ENCODE measurements at places on chromosomes 6 and 20. TPM values are rescaled to one million over a fixed set of nuclear protein-coding genes. Genes with fewer than 3 reads are reported as not detected.

Gene SYTL3
- 143 TPM for total RNA-seq

Gene LY6G5C
- 4.1 TPM for total RNA-seq

Gene RBPJL
- total RNA-seq: not detected

Gene BTBD3
- 10.2 TPM for total RNA-seq

Gene FOXS1
- total RNA-seq: not detected

Gene SLC22A1
- not detected for total RNA-seq

Gene FAM209B
- 0.88 TPM for total RNA-seq

Gene PRPH2
- not detected for total RNA-seq

- DNase-seq: no peak
These were observed 7.4 kb upstream of the BPIFA3 start for GRCh38 chr20:33209789-33210188.

DNA sequence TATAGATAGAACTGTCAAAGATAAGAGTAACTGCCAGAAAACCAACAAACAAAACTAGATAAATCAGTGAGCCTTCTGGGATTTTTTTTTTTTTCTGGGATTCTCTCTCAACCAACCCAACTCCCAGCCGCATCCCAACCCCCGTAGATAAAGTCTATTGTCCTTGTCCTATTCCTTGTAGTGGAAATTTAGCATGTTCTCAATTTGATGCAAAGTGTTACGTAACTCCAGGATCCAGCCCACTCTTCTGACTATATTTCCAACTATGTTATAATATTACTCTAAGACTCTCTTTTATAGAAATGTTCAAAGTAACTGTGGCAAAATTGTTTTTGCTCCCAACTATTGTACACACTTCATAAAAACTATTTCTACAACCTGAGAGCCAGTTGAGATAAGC lies 15.4 kb upstream of the CDYL start:
- DNase-seq: no peak

GRCh38 chr6:167091026-167091804 lies 31.7 kb upstream of the CCR6 start:
- DNase-seq: no peak

GRCh38 chr6:2658788-2659187 lies 91.9 kb downstream of the MYLK4 start:
- DNase-seq: no peak

- DNase-seq: peak; percentile 47
These were observed 5.6 kb upstream of the PHACTR3 start for GRCh38 chr20:59598625-59599310.

DNA sequence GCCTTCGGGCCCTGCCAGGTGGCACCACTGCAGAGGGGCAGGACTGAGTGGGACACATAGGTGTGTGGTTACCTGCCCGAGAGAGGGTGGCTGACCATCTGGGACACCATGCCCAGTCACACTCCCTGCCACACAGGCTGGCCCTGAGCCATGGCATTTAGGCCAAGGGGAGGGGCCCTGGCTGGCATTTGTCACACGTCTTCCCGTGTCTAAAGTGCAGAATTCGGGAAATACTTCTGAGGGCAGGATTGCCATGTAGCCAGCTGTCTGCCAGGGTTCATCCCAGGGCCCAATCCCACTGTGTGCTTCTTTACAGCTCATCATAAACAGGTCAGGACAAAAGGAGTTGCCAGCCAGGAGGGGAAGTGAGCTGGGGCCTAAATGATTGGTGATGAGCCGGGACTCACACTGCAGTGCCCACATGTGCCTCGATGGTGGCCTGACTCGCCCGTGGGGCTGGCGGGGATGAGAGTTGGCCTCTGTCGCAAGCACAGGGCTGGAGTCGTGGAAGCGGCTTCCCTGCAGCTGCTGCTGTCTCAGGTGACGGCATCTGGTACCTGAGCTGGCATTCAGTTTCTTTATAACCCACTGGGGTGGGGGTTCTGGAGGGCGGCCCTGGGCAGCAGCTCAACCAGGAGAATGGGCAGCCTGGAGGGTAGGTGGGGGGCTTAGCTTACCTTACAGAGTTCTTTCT lies 5.9 kb upstream of the UNC93A start:
- DNase-seq: no peak

DNA sequence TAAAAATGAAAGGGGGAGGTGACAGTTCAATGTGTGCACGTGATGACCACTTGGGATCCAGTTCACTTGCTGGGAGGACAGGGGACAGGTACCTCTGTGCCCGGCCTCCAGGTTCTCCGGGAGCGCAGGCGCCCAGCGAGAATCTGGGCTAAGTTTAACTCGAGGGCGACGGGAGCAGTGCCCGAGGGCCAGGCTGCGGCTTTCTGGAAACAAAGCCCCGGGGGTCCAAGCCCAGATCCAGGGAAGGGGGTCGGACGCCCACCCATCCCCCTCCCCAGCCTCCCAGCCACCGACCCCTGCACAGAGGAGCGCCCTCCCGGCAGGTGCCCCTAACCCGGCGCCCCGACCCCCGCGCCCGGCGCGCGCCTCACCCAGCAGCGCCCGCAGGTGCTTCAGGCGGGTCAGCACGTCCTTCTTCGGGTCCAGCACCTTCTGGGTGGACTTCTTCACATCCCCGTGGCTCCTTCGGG lies 405 bp downstream of the RALGAPA2 start:
- no peak for DNase-seq

DNA sequence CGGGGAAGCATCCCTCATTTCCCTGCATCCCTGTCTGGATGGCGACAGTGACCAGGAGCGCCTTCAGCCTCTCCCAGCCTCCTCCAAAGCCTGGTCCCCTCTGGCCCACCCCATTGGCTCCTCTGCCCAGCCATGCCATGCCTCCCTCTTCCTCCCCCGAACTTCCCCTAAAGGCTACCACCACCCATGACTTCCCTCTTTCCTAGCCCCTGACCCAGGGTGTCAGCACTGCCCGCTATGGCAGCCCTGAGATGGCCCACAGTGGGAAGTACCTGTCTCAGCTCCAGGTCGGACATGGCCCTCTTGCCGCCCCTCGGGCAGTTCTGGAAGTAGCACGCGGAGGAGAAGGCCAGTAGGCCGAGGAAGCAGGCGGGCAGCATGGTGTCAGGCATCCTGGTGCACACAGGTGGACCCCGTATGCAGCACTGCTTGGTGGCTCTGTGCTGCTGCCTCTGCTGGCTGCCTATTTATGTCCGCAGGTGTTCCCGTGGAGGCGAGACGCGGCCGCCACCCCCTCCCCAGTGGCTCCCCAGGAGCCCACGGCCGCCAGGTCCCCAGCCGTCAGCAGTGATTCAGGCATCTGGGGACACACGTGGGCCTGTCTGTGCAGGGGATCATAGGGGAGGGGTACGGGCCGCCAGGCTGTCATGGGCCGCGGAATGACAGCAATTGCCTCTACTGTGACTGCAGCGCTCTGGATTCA lies at the start of gene AVP:
Gene AVP (minus strand): TSS at position 442 of the 703 bp plus-strand sequence. CDS start 50 bp downstream, at position 392.
- DNase-seq: no peak

DNA sequence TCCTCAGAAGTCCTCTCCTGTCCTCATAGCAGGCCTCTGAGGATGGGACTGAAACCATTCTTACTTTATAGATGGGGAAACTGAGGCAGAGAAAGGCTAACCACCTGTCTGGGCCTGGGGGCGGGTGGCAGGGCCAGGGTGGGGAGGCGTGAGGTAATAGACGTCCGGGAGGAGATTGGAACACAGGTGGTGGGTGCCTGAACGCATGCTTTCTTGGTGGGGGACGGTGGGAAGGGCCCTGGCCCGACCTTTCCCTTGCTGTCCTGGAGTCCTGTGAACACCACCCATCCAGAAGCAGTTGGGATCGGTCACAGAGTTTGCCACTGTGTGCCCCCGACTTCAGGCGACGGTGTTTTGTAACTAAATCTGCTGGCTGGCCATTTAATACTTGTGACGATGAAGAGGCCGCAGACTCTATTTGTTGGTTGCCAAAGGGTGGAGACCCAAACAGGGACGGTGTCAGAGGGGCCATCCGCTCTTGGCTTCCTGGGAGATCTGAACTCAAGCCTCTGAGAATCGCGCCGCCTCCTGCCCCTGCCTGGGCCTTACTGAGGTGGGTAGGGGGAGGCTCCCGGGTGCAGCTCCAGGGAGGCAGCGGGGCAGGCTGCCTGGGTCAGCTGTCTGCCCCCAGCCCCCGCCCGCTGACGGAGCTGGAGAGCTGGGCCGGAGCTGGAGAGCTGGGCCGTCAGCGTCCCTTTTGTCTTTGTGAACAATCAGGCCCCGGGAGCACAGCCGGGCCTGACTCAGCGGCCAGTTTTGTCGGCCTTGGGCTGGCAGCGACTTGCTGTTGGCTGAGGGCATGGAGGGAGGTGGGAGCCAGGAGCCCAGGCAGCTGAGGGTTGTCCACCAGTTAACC lies 4.1 kb downstream of the RBM38 start:
- DNase-seq: no peak

DNA sequence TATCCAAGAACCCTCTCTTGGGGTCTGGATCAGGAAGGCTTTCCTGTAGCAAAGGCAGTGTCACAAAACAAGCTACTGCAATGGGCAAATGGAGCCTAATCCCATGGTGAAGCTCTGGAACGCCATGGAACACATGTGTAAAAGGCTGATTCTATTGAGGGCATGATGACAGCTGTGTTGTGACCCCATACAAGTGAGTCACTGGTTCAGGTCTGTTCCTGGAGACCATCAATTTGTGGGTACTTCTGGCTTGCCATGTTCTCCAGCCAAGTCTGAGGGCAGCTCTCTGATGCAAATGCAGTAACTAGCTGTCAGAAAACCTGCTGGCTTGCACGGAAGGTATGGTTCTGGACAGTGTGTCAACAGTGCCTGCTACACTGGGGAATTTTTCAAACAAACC lies 33.3 kb upstream of the ECHDC1 start:
- DNase-seq: no peak

GRCh38 chr6:107493158-107494057 lies 3.5 kb downstream of the SOBP start:
- no peak for DNase-seq

- no peak for DNase-seq
These were observed 707.0 kb downstream of the EPM2A start for GRCh38 chr6:145028144-145028818.

DNA sequence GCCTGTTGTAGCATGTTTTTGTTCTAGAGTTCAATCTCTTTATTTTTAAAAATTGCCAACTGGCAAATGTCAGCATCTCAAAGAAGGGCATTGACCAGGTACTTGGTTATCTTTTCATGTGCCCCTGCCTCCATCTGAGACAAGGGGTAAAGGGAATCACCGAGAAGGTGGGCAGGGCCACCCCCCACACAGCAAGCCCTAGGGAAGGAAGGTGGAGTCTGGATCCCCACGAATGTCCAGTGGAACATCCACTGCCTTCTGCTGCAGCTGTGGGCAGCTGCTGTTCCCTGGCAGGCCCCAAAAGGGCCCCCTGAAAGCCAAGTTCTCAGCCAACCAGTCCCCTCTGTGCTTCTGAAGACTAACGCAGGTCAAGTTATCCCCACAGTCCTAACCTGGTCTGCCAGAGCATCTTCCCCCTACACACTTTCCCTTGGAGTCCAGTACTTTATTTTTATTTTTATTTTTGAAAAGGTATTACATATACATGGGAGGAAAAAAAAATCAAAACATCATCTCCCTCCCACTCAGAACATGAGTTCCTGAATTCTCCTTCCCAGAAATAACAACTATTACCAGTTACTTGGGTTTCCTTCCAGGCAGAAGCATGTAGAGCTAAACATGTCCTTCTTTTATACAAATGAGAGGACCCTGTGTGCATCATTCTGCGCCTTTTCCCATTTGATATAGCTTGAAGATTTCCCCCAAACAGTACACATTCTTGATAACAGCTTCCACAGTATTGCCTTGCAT lies 253.7 kb downstream of the MAFB start:
- DNase-seq: no peak

DNA sequence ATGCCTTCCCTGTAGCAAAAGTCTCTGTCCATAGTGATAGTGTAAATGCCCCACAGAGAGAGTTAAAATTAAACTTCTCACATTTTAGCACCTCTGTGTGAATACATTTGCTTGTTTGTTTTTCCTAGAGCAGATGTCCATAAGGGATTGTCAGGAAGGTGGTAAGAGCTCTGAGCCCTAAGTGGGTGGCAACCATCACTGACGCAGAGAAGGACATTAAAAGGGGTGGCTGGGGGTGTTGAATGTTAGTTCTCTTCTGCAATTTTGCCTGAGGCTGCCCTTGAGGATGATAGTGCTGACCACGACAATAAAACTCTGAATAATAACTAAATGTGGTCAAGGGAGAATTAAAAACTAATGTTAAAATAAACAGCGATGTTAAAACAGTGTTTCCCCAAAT lies 174.3 kb upstream of the ID4 start:
- no peak for DNase-seq

- no peak for DNase-seq
These were observed 54.1 kb downstream of the TRMT11 start for GRCh38 chr6:126040394-126040793.

DNA sequence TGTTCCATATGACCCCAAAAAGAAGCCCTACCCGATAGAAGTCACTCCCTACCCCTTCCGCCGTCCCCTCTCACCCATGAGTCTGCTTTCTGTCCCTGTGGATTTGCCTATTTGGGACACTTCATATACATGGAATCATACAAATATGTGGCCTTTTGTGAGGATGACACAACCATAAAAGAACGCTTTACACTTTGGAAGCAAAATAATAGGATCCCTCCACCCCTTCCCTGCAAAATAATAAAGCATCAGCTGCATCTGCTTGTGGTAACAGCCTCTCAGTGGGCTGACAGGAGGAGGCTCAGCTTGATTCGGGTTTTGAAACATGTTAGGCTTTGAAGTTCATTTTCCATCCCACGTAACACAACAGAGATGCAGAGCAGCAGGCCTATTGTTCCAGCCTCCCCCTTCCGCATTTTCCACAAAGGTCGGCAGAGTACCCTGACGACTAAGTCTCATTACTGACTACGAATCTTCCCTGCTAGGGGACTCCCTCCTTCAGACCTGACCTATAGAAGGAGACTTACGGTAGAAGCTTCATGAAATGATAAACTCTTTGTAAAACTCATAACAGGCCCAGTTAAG lies 99.1 kb downstream of the ALDH8A1 start:
- DNase-seq: no peak

GRCh38 chr20:53074811-53075314 lies 102.7 kb downstream of the TSHZ2 start:
- no peak for DNase-seq

- DNase-seq: no peak
These were observed 1.2 kb upstream of the SLC24A3 start for GRCh38 chr20:19211252-19211651.

DNA sequence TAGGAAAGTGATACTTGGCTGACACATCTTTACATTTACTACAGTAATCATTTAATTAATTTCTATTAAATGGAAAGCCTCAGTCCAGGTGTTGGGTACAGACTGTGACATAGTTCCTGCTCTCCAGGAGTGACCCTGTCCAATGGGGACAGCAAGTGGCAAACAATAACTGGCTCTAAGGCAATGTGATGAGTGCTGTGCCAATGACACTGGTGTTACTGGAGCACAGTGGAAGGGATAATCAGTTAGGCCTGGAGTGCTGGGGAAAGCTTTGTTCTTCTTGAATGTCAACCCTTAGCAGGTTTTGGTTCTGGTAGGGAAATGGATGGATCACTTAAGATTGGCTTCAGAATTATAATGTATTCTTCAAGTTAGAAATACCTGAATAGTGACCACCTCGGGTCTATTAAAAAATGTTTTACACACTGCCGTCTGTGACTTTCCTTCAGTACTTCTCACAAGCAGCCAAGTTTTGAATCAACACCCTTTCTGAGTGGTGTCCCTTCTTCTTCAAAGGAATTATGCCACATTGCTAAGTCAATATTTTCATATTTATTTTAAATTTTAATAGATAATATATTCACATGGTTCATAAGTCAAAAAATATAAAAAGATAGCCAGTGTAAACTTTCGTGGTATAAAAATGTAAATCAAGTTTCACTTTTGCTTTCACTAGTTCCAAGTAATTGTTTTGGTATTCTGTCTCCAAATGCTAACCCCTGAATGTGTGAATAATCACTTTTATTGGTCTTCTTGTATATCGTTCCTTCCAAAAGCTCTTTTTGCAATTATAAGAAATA lies 9.6 kb downstream of the CMTR1 start:
- DNase-seq: no peak

- no peak for DNase-seq
These were observed 97.6 kb downstream of the FAM50B start for GRCh38 chr6:3946778-3947177.

Measured in activated naive CD4-positive, alpha-beta T cell treated with anti-CD3 and anti-CD28 coated beads, Interleukin-2, amount 50 U/mL, for 72 hours (primary cell).